Kidney capillary endothelial cell (primary cell): ENCODE measurements at places on chromosomes 4 and X.

DNA sequence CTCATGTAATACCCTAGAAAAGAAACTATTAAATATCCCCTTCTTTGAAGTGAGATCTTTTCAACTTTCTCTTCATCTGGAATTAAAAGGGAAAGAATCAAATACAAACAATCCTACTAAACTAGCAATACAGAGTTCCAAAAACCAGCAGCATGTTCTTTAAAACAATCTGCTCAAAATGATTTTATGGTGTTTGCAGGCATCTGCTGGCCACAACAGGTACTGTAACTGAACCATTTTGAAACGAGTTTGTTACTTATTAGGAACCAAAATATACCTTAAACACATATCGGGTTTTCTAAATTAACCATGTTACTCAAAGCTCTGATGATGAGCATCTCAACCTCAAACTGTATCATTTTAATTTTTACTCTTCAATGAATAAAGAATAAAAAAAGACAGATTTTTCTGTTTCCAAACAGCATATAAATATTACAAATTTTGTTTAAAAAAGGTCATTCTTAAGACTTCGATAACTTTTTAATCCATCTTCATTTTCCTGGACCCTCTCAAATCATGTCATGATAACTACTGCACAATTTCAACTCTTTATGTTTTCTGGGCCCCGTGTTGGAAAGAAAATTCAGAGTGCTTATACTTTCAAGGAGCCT, 56.5 kb downstream of the ARAP2 start:
- peak; percentile 4 for DNase-seq

- DNase-seq = no peak
Measured at GRCh38 chr4:171650543-171650942, 162.7 kb upstream of the GALNTL6 start.

DNA sequence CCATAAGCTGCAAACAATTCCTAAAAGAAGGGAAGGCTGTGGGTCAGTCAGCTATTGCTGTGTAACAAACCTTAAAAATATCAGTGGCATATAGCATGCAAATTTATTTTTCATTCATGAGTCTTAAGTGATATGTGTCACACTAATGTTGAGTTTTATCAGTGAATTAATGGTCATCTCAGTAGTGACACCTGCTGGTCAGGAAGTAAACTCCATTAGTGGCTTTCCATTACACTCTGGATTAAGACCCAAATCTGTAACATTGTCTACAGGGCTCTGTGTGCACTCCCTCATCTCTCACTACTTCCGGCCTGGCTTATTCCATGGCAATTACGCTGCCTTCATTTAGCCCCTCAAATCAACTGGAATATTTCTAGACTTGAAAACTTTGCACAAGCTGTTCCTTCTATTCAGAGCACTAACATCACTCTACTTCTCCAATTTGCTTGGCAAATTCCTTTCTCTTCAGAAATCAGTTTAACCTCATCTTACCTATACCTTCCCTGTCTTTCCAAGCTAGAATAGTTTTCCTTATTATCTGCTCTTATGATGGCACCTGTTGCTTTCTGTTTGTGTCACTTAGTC, 217.3 kb upstream of the TAPT1 start:
- DNase-seq = peak; percentile 65

GRCh38 chrX:1912193-1912592, 297.3 kb downstream of the ASMT start:
- no peak for DNase-seq

DNA sequence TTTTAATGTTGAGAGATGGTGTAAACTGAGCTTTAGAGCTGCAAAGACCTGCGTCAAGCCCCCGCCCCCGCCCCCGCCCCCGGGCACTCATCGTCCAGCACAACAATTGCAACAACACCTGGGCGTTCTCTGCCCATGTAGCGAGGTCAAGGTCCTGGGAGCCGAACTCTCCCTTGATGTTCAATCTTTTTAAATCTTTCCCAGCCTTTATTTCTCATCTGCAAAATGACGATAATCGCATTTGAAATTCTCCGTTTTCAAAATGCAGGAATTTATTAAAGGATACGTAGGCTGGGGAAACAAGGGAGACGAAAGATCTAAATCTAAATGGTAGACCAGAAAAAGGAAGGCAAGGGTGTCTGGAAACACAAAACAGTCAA, 648 bp upstream of the MSMO1 start:
- no peak for DNase-seq

DNA sequence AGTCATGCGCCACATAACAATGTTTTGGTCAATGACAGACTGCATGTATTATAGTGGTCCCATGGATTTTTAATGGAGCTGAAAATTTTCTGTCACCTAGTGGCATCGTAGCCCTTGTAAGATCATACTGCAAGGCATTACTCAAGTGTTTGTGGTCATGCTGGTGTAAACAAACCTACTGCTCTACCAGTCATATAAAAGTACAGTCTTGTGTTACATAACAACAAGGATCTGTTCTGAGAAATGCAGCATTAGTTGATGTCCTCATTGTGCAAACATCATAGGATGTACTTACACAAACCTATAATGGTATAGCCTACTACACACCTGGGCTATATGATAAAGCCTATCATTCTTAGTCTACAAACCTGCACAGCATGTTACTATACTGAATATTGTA, 34.6 kb downstream of the COX18 start:
- no peak for DNase-seq

GRCh38 chrX:126165721-126166461, at the start of gene DCAF12L2:
Gene DCAF12L2 (minus strand): TSS chrX:126166289. CDS start chrX:126165924, 365 bp downstream.
- no peak for DNase-seq

DNA sequence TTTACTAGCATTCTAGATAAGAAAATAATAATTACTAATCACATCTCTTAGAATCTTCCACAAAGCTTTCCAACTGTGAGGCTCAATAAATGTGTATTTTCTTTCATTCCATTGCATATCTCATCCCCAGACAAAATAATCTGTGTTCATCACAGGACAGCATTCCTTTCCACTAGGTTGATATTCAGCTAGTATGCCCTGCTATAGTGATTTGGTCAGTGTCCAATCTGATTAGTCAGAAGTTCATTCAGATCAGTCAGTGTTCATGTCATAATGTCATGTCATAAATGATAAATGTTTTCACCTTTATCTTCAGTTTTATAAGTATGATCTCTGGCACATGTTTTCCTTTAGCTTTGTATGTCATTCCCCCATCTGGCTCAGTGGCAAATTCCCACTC, 611.4 kb downstream of the KCTD8 start:
- no peak for DNase-seq

DNA sequence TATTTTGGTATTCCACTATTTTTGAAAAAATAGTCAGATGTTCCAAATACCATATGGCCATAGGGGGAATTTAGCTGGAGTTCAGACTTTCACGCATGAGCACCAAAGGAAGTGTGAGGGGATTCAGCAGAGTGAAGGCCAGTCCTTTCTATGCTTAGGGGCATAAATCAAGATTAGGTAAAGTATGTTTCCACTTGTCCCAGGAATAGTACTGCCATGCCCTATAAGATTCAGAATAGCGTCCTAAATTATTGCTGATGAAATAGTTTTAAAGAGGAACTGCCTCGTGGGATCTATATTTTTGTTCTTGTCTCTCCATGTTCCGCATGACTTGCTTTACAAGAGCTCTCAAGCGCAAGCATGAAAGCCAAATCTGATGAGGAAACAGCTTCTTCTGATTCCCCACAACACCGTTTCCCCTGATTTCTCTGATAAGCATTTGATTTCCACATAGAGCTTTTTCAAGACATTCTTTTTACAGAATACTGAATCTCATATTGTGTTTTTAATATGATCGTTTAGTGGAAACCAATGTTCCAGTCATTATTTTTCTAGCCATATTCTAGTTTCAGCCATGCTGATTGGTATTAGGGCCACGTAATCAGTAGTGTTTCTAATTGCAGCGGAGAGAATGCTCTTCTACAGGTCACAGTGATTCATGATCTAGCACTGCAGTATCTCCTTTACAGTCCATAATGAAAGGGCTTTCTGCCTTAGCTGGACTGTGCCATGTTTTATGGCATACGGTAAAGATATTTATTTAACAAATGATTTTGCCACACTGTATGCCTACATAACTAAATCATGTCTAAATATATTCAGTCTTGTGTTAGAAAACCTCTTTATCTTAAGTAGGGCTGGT, 492.3 kb downstream of the CENPC start:
- no peak for DNase-seq

DNA sequence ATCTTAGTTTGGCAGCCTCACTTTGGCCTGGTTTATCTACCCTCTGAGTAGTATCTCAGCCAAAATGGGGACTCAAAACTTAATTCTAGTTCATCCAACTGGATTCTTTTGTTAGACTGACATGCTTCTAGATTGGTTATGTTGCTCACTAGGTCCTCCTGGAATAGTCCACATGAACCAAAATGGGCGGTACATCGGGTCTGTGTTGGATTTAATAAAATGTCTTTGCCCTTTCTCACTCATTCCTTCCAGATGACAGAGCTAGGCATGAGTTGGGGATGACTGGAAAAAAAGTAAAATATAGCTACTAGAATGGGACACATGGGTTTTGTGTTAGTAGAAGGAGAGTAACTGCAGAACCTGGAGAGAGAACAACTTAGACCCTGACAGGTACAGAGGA, 247.9 kb downstream of the CCSER1 start:
- no peak for DNase-seq

DNA sequence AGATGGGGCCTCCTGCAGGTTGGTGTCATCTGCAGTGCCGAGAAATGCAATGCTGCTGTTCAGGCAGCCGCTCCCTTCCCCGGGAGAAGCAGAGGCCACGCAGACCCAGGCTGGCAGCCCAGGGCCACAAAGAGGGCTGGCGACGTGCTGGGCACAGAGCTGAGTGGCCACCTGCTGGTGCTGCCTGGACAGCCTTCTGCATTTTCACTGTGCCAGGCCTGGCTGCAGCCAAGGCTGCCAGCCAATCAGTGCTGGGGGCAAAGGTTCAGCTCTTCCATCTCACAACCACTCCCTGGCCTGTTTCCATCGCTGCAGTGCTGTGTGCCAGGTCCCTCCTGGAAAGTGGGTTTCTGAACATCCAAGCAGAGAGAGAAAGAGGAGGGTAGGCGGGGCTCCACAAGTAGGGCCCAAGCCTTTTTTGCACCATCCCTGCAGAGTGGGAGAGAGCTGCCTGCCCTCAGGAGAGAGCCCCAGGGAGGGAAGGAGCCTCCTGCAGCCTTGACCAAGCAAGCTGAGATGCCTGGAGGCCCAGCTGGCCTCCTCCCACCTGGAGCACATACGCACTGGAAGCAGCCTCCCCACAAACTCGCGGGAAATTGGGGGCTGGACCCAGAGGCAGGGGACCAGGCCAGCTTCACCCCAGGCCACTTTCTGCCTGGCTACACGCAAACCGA, 20.1 kb downstream of the ADRA2C start:
- DNase-seq = no peak

DNA sequence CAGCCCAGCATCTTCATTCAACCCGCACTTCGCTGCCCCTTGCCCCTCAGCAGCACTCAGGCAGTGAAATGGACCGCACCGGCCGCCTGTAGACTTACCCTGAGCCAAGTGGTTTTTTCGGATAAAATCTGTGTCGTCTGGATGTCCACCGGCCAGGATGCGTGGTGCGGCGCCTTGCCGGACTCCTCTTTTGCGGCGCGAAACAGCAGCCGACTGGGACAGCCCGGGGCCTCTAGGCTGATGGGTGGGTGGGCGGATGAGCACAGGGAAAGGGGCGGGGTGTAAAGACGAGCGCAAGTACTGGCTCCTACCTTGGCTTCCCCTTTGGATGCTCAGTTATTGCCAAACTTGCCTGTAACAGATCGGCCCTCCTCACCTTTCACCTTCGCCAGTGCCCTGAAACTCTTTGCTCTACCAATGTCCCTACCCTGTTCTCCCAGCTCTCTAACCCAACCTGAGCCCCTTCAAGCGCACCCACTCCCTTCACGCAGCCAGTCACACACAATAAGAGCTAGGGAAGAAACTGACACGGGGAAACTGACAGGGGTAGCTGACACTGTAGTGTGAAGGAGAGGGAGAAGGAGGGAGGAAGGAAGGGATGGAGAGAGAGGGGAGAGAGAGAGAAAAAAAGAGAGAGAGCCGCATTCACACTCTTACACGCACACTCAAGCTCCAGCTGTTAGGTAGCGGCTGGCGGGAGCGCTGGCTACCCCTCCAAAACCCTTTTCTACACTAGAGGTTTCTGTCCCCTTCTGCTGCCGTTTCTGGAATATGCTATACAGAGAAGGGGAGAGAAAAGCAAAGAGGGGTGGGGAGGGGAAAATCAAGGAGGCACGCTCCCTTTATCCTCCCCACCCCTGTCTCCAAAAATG, 559 bp downstream of the TRPC5 start:
- DNase-seq = no peak

DNA sequence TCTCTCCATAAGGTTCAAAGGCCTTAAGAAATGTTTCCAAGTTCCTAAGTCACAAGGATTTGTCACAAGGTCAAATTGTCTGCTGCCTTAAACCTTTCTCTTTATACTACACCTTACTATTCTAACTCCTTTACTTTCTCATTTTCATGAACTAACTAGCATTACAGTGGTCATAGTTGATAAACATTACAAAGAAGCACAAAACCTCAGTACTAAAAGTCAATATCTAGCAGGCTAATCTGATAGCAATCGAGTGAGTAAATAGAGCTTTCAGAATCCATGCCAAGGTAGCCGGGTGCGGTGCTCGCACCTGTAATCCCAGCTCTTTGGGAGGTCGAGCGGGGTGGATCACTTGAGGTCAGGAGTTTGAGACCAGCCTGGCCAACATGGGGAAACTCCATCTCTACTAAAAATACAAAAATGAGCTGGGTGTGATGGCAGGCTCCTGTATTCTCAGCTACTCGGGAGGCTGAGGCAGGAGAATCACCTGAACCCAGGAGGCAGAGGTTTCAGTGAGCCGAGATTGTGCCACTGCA, 510.0 kb downstream of the GBA3 start:
- no peak for DNase-seq

DNA sequence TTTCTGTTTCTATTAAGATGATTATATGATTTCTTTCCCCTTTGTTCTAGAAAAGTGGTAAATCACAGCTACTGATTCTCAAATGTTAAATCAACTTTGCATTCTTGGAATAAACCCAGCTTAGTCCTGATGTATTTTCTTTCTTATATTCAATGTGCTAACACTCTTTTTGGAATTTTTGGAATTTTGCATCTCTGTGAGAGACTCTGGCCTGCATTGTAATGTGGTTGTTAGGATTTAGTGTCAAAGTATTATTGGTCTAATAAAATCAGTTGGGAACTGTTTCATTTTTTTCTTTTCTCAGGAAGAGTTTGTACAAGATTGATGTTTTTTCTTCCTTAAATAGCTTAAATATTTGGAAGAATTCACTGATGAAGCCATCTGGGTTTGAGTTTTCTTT, 109.6 kb downstream of the KIT start:
- no peak for DNase-seq

DNA sequence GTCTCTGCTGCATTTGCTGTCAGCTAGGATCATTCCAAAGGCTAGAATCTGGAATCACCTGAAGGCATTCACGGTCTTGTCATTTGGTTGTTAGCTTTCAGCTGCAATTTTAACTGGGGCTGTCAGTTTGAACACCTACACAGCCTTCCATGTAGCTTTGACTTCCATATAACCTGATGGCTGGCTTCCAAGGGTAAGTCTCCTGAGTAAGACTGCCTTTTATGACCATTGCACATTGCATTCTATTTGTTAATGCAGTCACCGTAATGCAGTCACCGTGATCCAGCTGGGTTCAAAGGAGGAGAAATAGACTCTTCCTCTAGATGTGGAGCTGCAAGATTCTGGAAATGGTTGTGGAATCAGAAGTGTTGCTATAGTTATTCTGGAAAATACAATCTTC, 1284.2 kb downstream of the ADGRL3 start:
- no peak for DNase-seq

- DNase-seq = no peak
Measured at GRCh38 chr4:25096251-25096980, 63.8 kb downstream of the SEPSECS start.

GRCh38 chr4:139535871-139536234, 20.2 kb downstream of the SETD7 start:
- DNase-seq = no peak

GRCh38 chrX:100662796-100663195, 18.8 kb downstream of the SRPX2 start:
- no peak for DNase-seq
